ENCODE measurements at places on chromosomes 1 and 21. TPM values are rescaled to one million over a fixed set of nuclear protein-coding genes. Genes with fewer than 3 reads are reported as not detected.

DNA sequence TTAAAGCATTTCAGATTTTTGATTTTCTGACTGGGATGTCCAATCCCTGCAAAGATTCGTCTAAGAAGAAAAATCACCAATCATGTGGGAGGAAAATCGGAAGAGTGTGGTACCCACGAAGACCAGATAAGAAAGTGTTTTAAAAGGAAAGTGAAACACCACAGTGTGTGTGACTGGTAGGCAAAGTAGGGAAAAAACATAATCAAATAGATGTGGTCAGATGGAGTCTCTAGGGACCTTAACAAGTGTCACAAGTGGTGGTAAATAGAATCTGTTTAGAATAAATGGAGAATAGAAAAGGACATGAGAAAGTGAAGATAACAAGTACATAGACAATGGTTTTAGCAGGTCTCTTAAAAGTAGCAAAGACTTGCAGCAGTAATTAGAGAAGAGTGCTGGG is 154.6 kb downstream of the SLC30A10 start:
- DNase-seq = no peak
- no peaks in the 10 kb centered on the region for H3K36me3 ChIP-seq
- H3K27ac ChIP-seq = no peak overlapping the region
- H3K4me1 ChIP-seq = no peaks in the 10 kb centered on the region
- no peak overlapping the region for H3K4me3 ChIP-seq
- no peaks in the 10 kb centered on the region for H3K27me3 ChIP-seq

DNA sequence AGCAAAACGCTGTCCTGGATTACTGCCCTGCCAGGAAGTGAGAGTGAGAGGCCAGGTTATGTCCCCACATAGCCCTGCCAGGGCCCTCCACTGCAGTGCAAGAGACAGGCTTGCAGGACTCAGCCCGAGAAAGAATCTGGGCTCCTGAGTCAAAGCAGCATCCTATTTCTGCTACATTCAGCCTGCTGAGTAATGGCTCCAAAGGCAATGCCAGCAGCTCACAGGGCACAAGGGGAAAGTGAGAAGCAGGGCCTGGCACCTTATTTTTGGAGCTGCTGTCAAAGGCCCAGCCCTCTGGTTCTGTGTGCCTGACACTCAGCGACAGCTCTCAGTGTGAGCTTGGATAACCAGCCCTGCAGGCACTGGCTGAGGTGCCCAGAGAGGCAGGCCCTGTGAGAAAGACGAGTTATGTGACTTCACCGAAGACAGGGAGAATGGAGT is 83.9 kb downstream of the DTL start:
- H3K4me3 ChIP-seq = no peak overlapping the region
- H3K27ac ChIP-seq = no peak overlapping the region
- H3K36me3 ChIP-seq = no peaks in the 10 kb centered on the region
- no peaks in the 10 kb centered on the region for H3K27me3 ChIP-seq
- no peak for DNase-seq

DNA sequence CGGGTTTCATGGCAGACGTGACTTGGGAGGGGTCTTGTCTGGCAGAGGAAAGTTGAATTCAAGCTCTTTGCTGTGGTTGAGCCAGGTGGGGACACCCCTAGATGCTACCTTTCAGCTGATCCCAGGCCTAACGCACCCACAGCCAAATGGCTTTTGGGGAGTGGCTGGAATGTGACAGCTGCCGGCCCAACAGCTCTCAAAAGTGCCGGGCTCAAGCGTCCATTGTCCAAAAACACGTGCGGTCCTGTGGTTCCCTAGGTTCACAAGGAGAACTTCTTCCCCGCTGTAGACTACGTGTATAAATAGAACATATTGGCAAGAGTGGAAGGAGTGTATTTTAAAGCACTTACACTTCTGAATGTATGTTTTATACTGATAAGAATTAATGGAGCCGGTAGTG is 87.1 kb upstream of the ARHGEF16 start:
- no peaks in the 10 kb centered on the region for H3K27me3 ChIP-seq
- H3K36me3 ChIP-seq = no peaks in the 10 kb centered on the region
- DNase-seq = no peak

DNA sequence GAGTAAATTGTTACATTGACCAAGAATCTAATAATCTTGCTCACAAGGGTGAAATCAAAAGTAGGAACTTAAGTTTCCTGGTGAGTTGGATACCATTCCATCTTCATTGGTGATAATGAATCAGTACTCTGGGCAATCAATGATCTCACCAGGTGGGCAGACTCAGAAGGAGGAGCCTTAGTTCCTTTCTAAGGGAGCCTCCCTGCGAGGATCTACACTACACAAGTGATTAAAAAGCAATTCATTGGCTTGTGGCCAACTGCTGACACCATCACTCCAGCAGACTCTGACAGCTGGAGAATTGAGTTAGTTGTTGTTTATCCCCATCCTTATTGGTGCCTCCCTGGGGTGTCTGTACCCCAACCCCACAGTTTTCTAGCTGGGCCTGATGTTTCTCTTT is 84.1 kb upstream of the VANGL1 start:
- H3K4me3 ChIP-seq = no peak overlapping the region
- no peaks in the 10 kb centered on the region for H3K36me3 ChIP-seq
- no peak overlapping the region for H3K27ac ChIP-seq
- H3K27me3 ChIP-seq = no peaks in the 10 kb centered on the region

- DNase-seq = no peak
- H3K4me1 ChIP-seq = no peaks in the 10 kb centered on the region
- no peaks in the 10 kb centered on the region for H3K36me3 ChIP-seq
- no peak overlapping the region for H3K27ac ChIP-seq
- H3K4me3 ChIP-seq = no peak overlapping the region
These were observed 19.4 kb downstream of the DNM3 start for GRCh38 chr1:171860696-171861095.

DNA sequence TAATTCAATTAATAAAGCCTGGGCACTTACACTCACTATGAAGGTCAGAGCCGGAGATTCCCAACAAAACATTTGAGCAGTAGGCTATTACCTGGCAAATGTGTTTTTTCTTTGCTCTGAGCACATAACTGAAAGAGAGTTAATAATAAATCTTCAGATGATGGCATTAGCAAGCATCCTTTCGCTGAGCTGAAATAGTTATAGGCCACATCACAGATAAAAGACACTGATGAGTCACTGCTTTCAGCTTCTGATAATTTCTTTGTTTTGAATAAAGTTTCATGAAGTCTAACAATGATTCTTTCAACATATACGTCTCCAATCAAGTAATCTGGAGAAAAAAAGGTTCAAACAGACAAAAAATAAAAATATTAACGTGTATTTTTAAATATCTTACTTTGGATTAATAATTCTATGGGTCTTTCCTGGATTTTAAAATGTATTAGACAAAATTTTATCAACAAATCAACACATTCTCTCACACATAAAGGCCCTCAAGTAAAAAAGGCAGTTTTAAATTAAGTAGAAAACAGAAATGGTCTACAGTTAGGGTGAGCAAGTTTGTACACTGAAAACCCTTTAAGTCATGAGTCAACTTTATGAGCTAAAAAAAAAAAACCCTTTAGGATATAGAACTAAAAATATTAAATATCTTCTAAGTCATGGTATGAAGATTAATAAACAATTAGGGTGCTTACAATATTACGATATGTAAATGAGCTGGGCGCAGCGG is 33.1 kb downstream of the LTN1 start:
- H3K27ac ChIP-seq = no peak overlapping the region
- no peaks in the 10 kb centered on the region for H3K4me1 ChIP-seq
- no peak overlapping the region for H3K4me3 ChIP-seq
- DNase-seq = no peak

- peak; percentile 72 for DNase-seq
- no peaks in the 10 kb centered on the region for H3K27me3 ChIP-seq
- H3K4me1 ChIP-seq = peaks cover 56% of the 10 kb centered on the region
- H3K36me3 ChIP-seq = no peaks in the 10 kb centered on the region
- H3K27ac ChIP-seq = peak overlapping the region; percentile 51
- H3K4me3 ChIP-seq = no peak overlapping the region
These were observed 4.6 kb downstream of the PRUNE1 start for GRCh38 chr1:151012684-151013471.

GRCh38 chr1:159469921-159470533 is 30.5 kb downstream of the OR10J1 start:
- H3K27ac ChIP-seq = no peak overlapping the region
- H3K4me1 ChIP-seq = no peaks in the 10 kb centered on the region
- H3K36me3 ChIP-seq = no peaks in the 10 kb centered on the region
- H3K4me3 ChIP-seq = no peak overlapping the region
- DNase-seq = no peak

Gene ZBTB8B
- total RNA-seq = not detected

Gene DNM3
- total RNA-seq = 2.5 TPM

Gene COL8A2
- total RNA-seq = 1.1 TPM

Gene LCE1B
- total RNA-seq = not detected

Gene CFH
- 78.4 TPM for total RNA-seq

Data from Peyer's patch (tissue), 4 donors.